CD4-positive, alpha-beta T cell treated with Interleukin-4 for 1 hour (primary cell): ENCODE measurements at places on chromosomes 2 and 18.

GRCh38 chr2:53827398-53828175 is 32.2 kb downstream of the GPR75 start:
- no peak for DNase-seq

DNA sequence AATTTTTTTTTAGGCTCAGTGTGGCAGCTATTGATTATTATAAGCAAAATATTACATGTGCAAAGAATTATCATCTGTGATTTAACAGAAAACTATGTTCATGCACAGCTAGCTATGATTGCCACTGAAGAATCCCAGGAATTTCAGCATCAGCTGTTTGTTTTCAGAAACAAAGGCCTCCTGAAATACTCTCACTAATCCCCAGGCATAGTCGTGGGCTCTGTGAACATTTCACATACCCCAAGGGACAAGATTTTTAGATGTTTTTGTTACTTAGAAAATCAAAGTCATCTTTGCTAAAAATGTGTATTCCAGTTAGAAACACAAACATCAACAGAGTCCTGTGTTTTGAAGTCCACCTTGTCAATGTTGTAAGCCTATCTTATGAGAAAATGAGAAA is 156.1 kb downstream of the MYO1B start:
- no peak for DNase-seq

DNA sequence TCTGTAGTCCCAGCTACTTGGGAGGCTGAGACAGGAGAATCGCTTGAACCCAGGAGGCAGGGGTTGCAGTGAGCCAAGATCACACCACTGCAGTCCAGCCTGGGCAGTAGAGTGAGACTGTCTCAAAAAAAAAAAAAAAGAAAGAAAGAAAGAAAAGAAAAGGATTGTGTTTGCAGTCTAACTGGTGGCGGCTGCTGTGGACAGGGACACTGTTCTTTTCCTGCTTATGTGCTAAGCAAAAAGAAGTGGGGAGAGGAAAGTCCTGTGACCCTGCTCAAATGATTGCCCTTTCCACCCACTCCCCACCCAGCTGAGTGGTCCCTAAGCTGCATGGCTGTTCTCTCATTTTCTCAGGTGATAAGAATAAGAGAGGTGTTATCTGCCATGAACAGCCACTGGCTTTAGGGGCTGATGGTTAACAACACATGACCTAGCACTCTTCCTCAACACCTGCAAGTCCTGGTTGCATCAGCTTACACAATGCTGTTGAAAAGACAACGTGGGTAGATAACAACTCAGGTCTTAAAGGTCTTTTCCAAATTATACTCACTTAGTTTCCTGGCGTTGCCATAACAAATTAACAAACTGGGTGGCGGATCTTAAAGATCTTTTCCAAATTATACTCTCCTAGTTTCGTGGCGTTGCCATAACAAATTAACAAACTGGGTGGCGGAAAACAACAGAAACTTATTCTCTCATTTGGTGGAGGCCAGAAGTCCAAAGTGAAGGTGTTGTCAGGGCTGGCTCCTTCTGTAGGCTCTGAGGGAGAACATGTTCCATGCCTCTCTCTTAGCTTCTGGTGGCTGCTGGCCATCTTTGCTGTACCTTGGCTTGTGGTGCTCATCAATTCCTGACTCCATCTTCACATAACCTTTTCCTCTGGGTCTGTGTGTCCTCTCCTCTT is 90.3 kb upstream of the RTN4 start:
- DNase-seq: no peak

GRCh38 chr18:24346254-24346653 is 51.4 kb downstream of the OSBPL1A start:
- DNase-seq: no peak

- DNase-seq: no peak
Observed at GRCh38 chr2:208006337-208006736, 19.0 kb downstream of the PLEKHM3 start.
